Daoy (cell line): ENCODE measurements at places on chromosomes 12 and 14.
A peak's percentile ranks its signal among the peaks of the same experiment; 100 is the strongest.

GRCh38 chr14:21264025-21264801 is 5.0 kb downstream of the HNRNPC start:
- DNase-seq, result peak; percentile 48

DNA sequence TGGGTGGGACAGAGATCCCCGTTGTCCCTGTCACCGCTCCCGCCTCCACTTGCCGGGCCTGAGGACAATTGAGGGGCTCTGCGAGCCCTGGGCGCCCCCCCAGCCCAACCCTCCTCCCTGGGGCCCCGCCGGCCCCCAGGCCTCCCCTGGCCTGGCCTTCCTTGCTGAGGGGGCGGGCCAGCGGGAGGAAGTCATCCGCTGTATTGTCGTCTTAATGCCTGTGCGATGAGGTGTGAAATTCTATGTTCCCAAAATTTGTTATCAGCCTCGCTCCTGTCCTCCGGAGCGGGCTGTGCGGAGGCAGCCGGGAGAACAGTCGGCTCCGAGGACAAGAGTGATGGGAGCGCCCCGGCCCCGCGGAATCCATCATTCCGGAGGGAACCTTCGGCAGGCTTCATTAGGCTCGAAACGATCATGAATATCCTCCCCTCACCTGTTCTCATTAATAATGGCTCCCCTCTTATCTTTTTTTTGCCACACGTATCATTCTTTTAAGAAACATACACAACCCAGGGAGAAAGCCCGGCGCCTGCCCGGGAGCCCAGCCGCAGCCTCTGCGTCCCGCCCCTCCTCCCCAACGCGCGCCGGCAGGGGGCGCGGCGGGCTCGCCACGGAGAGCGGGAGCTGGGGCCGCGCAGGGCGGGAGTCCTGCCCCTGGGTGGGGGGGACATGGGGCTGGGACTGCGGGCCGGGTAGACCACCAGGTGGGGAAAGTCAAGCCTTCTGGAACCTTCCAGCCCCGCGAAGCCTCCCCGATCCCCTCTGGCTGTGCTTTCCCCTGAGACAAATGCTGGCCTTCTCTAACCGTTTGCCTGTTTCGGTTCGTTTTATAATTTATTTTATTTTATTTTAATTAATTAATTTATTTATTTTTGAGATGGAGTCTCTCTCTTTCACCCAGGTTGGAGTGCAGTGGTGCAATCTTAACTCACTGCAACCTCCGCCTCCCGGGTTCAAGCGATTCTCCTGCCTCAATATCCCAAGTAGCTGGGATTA is 17.1 kb upstream of the DLK1 start:
- DNase-seq, result peak; percentile 35

GRCh38 chr12:88471331-88472045 is 108.8 kb downstream of the KITLG start:
- DNase-seq, result peak; percentile 82

GRCh38 chr12:28191051-28192048 is 1.1 kb downstream of the CCDC91 start:
- DNase-seq, result peak; percentile 81

DNA sequence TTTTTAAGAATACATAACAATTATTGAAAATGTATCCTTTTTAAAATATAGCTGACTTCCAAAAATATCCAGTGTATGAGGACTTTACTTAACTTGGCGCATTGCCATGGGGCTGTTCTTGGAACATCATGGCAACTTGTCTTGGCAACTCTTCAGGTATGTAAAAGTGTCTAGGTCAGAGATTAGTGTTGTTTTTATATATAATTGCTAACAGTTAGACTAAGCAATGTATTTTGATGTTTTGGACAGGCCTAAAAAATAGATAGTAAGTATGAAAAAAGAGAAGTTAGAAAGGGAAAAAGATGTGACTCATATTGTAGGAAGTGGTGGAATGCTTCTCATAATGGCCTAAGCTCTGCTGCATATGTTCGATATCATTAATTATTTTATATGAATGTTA is 70.9 kb downstream of the MON2 start:
- peak; percentile 39 for DNase-seq

- DNase-seq, result no peak
These were observed 442.7 kb upstream of the FLRT2 start for GRCh38 chr14:85087201-85087600.

- no peak for DNase-seq
These were observed 4.2 kb downstream of the TGFB3 start for GRCh38 chr14:75977582-75977943.

DNA sequence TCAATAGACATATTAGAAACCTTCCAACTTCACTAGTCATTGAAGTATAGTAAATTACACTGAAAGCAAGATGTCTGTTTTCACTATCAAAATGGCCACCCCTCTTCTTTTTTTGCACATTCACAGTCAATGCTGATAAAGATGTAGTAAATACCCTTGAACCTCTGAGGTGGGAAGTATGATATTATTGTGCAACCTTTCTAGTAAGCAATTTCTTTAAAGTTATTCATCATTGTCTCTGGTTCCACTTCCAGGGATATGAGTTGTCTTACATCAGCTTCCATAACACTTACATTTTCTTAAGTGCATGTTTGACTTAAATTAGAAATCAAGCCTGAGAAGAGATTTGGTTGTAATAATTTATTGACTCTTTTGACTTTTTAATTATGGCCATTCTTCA is 453.9 kb upstream of the MGAT4C start:
- no peak for DNase-seq

DNA sequence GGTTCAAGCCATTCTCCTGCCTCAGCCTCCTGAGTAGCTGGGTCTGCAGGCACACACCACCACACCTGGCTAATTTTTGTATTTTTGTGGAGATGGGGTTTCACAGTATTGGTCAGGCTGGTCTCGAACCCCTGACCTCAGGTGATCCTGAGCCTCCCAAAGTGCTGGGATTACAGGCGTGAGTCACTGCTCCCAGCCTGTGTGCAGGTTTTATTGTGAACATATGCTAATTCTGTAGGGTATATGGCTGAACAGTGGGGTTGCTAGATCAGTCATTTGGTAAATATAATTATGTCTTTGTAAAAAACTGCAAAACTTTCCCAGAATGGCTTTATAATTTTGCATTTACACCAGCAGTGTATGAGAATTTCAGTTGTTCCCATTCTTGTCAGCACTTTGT is 85.9 kb downstream of the RCOR1 start:
- DNase-seq, result no peak

DNA sequence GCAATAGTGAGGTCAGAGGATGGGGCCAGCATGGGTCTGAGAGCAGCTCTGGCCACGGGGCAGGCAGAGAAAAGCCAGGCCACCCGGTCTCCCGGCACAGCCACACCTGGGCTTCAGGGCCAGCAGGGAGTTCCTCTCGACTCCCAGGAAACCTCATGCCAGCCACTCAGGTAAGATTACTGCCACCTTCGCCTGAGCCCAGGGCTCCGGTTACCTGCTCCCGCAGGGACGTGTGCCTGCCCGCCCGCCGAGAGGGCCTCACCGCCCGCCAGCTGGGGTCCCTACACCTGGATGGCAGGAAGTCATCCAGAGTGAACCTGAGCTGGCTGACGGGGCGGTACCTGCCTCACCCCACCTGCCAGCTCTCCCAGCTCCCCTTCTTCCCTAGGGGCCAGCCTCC is 7.3 kb downstream of the JAG2 start:
- no peak for DNase-seq

- no peak for DNase-seq
These were observed 2.3 kb upstream of the CLEC1A start for GRCh38 chr12:10101042-10101579.

- DNase-seq, result no peak
These were observed 540 bp downstream of the PAX9 start for GRCh38 chr14:36662258-36662542.

- DNase-seq, result peak; percentile 84
These were observed 139.3 kb downstream of the ADGRD1 start for GRCh38 chr12:131092901-131093603.

DNA sequence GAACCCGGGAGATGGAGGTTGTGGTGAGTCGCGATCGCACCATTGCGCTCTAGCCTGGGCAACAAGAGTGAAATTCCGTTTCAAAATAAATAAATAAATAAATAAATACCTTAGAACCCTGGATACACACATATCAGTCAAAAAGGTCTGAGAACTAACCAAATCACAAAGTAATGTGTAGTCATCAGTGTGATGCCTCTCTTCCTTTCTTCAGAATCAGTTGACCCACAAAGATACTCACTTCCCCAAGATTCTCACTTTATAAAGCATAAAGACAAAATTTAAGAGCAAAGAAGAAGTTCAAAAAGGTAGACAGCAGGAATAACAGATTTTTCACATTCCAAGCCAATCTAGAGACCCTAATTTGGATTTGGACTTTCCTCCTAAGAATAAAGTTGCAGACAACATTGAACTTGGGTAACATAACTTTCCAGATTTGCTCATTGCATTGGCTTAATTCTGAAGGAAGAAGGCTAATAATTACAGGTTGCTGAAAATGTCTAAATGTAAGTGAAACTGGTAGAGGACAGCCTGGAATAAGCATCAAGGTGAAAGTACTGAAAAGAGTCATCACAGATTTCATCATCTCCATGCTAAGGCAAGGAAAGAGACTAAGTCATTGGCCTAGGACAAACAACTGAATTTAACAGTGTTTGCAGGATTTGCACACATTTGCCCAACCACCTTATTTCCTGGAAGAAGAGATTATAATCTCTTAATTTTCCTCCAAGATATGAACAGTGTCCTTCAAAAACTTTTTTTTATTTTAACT is 17.4 kb downstream of the TMED10 start:
- DNase-seq, result no peak

GRCh38 chr14:33335366-33335765 is 396.7 kb downstream of the NPAS3 start:
- no peak for DNase-seq

GRCh38 chr12:64461634-64462414 is 9.9 kb downstream of the TBK1 start:
- peak; percentile 63 for DNase-seq

GRCh38 chr14:48584031-48584430 is 908.6 kb upstream of the MDGA2 start:
- no peak for DNase-seq

DNA sequence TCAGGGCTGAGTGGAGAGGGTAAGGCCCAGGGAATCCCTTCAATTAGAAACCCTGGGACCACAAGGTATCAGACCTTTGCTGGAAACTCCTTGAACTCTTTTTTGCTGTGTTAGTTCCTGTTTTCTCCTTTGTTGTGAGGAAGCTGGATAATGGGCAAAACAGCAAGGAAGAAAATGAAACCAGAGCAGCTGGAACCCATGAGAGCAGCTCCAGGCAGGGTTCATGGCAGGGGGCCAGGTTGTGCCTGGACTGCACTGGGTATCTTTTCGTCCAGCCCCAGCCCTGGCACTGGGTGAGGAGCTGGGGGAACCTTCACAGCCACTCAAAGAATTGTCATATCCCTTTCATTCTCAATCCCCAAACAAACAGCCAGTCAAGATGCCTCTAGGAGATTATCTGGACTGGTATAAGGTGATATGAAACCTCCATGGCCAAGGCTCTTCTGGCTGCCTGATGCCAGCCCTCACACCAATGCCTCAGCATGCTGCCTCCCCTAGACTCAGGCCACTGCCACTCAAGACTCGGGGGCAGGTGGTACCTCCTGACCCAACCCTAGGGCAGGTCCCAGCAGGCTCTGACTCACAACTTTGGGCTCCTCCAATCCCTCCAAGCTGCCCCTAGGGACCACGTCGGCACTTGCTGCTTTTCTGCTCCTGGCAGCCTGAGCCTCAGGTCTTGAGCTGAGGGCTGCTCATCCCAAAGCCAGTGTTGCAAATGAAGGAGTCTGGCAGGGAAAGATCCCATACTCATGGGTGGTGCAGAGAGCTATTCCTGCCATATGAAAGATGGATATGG is 16.5 kb downstream of the FAM186B start:
- peak; percentile 23 for DNase-seq
